Skin of body (tissue), 3 donors: ENCODE measurements at places on chromosomes 7 and 10. TPM values are rescaled to one million over a fixed set of nuclear protein-coding genes. Genes with fewer than 3 reads are reported as not detected.

Gene GNGT1
- total RNA-seq = not detected

- no peak for DNase-seq
Measured at GRCh38 chr7:144975882-144976281, 140.0 kb upstream of the TPK1 start.

DNA sequence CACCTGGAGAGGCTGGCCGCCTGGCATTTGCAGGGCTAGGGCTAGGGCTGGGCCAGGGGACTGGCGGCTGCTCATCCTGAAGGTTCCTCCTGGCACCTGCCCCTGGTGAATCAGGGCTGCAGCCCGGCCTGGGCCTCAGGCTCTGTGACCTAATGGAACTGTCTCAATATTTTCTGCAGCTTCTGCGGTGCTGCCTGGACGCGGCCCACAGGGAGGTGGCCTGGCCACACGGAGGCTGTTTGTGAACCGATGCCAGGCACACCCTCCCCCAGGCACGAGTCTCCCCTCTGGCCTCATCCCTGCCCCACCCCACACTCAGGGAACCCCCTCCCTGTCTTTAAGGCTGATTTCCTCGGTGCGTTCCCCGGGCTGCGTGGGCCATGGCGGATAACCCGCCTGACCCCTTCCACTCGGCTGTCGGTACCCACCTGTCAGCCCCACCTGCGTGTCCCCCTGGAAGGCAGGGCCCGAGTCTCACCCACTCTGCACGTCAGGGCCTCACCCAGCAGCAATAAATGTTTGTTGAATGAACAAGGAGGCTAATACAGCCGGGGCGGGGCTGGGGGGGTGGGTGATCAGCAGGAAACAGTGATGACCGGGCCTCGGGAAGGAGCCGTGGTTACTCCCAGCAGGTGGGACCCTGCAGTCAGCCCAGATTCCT lies 54.5 kb upstream of the DNAJB6 start:
- no peak for DNase-seq

Gene CYP3A4
- 2.6 TPM for total RNA-seq

Gene USP6NL
- total RNA-seq = 23.6 TPM
